ENCODE measurements at places on chromosomes 16 and 17.

GRCh38 chr17:69269131-69269998 is 40.7 kb upstream of the ABCA10 start:
- peak; percentile 79 for DNase-seq

GRCh38 chr17:41687828-41688640 is 651 bp upstream of the EIF1 start:
- DNase-seq = peak; percentile 43

DNA sequence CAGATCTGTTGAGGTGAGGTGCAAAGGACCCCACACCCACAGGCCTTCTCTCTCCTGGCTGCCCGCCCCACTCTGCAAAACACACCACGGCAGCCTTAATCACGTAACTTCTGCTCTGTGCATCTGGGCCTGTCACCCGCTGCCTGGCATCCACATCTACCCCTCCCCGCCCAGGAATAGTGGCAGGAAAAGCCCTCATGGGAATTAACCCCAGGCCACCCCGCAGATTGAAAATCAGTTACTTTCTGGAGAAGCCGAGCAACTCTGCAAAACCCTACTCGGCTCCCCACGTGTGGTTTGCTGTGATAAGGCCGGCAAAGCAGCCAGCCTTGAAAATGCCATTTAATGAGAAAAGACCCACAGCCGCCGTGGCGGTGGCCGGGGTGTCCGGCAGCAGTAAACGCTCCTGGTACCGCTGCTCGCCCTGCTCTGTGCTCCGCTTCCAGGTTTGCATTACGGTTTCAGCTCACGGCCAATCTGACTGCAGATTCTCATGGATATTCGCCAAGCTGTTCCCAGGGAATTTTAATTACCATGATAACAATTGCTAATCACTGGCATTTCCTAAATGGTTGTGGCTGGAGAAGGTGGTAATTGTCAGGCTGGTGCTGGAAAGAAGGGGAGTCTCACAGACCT is 78.0 kb upstream of the DOC2B start:
- DNase-seq = no peak

GRCh38 chr17:27960183-27960849 is 67.2 kb upstream of the LYRM9 start:
- no peak for DNase-seq

- DNase-seq = no peak
Measured at GRCh38 chr17:80725517-80725916, 180.9 kb downstream of the RPTOR start.

DNA sequence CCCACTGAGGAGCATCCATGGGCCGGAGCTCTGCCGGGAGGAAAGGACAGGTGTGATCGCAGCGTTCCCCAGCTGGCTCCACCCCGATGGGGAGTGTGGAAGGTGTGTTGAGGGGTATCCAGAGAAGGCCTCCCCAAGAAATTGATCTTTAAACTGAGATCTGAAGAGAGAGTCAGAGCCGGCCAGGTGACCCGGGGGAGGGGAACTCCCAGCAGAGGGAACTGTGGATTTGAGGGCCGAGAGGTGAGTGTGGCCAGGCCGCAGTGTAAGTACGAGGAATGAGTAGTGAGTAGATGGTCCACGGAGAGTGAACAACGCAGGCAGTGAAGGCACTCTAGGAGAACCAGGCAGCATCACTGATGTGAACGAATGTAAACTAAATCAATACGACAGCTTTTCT is 80.2 kb downstream of the RPTOR start:
- no peak for DNase-seq

GRCh38 chr17:42908872-42909700 is 8.5 kb downstream of the G6PC1 start:
- DNase-seq = no peak
